Stimulated activated CD8-positive, alpha-beta memory T cell treated with anti-CD3 and anti-CD28 coated beads, Interleukin-4, amount 100 ng/mL, for 4 hours (primary cell): ENCODE measurements at places on chromosomes 2 and 18.

DNA sequence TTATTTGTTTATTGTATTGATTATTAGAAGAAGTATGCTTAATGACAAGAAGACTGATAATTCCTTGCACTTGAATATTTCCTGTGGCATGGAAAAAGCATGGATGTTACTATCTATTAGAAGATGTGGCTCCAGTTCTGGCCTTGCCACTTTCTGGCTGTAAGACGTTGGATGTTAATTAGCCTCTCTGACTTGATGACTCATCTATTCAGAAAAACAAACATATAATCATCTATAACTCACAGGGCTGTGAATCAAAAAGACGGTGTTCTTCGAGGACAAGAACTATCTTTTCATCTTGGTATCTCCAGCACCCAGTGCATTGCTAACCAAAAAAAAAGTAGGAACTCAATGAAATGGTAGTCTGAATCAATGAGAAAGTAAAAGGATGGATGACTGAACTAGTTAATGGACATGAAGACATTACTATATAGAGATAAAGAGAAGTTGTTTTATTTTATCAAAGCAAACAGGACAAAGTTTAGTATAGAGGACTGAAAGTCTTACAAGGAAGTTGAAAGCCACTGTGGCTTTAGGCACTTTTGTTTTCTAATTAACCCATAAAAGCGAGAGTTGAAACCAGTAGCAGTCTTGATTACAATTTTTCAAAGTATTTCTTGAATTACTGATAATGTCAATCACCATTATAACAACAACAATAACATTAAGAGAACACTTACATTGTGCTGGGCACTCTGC is 145.3 kb downstream of the RND3 start:
- no peak for DNase-seq

GRCh38 chr2:170159060-170159459 is 18.9 kb upstream of the MYO3B start:
- DNase-seq = no peak

DNA sequence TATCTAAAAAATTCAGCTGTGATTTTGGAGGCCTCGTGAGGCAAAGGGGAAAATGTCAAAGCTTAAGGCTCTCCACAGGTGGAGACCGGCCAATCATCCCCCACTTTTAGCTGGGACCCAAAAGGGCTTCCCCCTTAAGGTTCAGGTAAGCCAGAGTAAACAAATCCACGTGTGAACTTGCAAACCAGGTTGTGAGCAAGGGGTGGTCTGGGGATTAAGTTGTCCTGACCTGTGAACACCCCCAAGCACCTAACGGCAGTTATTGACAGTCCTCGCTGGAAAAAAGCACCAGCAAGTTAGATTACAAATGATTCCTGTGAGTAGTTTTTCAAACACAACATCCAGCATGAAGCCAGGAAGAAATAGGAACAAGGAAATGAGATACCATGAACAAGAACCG is 42.9 kb downstream of the MYO7B start:
- no peak for DNase-seq

DNA sequence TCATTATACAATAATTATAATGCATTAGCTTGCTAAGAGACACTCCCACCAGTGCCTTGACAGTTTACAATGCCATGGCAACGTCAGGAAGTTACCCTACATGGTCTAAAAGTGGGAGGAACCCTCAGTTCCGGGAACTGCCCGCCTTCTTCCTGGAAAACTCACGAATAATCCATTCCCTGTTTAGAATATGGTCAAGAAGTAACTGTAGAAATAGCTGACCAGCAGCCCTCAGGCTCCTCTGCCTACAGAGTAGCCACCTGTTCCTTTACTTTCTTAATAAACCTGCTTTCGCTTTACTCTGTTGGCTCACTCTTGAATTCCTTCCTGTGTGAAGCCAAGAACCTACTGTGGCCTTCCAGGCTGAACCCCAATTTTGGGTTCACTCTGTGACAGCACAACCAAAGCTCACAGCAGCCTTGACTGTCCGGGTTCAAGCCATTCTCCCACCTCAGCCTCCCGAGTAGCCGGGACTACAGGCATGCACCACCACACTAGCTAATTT is 20.0 kb upstream of the PTPN2 start:
- no peak for DNase-seq

GRCh38 chr2:163518762-163519161 is 217.0 kb downstream of the FIGN start:
- DNase-seq = no peak

GRCh38 chr2:150676747-150677383 is 189.4 kb upstream of the RND3 start:
- no peak for DNase-seq

GRCh38 chr2:161423421-161424393 is 7.6 kb downstream of the TBR1 start:
- no peak for DNase-seq

DNA sequence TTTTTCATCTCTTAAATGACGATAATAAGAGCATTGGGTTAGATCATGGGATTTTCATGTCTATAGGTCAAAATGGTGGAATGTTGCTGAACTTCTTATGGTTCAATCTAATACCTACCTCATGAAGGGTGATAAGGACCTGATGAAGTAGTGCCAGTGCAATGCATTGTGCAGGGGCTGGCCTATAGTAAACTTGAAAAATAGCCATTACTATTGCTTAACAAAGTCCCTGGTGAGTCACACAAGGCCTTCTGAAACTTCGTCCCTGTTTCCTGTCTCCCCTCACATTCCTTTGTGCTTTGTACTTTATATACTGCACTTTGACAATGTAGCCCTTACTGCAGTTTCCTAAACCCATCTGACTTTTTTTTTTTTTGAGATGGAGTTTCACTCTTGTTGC is 515.9 kb downstream of the SLC4A3 start:
- DNase-seq = no peak

GRCh38 chr2:65465124-65465523 is 32.7 kb upstream of the SPRED2 start:
- DNase-seq = no peak

DNA sequence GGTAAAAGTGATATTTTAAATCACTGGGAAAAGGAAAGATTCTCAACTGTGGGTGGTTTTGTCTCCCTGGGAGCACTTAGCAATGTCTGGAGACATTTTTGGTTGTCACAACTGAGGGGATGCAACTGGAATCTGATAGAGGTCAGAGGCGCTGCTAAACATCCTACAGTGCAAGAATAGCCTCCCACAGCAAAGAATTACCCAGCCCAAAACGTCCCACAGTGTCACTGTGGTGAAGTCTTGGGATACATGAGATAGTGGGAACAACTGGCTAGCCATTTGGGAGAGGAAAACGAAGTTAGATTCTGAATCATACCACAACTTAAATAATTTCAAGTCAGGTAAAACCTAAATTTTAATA is 36.4 kb upstream of the NT5DC4 start:
- DNase-seq = no peak

GRCh38 chr2:69518841-69519240 is 81.6 kb upstream of the NFU1 start:
- no peak for DNase-seq

- no peak for DNase-seq
Observed at GRCh38 chr2:15539999-15540398, 21.1 kb downstream of the NBAS start.

GRCh38 chr2:143674051-143674450 is 544.8 kb downstream of the ARHGAP15 start:
- DNase-seq = no peak

GRCh38 chr2:20093263-20094141 is 42.1 kb upstream of the LAPTM4A start:
- DNase-seq = no peak

GRCh38 chr2:56167616-56168562 is 15.9 kb upstream of the CCDC85A start:
- DNase-seq = no peak

GRCh38 chr2:104897515-104898184 is 43.7 kb downstream of the POU3F3 start:
- no peak for DNase-seq

DNA sequence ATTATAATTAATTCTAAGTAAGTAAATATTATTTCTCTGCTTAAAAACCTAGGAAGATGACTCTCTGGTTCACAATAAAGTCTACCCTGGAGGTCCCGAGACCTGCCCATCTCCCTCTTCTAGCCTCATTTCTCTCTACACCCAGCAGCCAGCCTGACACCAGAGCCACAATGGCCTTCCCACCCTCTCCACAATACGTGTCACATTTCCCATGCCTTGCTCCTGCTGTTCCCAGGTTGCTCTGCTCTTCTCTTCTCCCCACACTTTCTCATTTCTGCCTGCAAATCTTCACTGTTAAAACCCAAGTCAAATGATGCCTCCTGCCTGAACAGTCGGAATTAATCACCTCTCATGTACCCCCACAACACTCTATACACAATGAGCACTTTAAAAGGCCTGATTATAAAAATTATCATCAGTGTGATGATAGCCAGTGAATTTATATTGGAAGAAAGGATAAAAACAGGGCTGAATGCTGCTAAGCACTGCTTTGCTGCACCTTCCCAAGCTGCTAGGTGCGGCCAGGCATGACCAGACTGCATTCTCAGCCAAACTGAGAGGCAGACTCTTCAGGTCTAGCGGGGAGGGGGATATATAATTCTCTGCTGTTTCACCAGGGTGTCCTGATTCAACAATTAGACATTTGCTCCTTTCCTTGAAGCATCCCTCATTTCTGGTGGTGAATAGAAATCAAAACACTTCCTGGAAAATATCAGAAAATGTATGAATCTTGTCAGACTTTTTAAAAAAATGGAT is 160.6 kb downstream of the DTNA start:
- no peak for DNase-seq

DNA sequence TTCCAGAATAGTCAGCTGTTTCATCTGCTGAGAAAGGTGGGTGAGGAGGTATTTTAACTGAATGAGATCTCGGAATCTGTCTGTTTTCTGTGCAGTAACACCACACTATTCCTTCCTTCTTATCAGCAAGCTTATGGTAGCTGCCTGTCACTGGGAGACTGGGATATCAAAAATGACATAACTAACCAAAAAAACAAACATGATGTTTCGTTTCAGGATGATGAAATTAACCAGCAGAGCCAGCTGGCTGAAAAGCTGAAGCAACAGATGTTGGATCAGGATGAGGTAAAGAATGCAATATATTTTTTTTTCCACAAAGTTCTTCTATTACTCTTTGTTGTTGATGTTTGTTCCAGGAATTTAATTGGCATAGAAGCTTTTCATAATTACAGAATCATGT is 59.8 kb upstream of the LYPD6B start:
- no peak for DNase-seq

GRCh38 chr18:70280007-70280925 is 8.6 kb upstream of the SOCS6 start:
- no peak for DNase-seq

DNA sequence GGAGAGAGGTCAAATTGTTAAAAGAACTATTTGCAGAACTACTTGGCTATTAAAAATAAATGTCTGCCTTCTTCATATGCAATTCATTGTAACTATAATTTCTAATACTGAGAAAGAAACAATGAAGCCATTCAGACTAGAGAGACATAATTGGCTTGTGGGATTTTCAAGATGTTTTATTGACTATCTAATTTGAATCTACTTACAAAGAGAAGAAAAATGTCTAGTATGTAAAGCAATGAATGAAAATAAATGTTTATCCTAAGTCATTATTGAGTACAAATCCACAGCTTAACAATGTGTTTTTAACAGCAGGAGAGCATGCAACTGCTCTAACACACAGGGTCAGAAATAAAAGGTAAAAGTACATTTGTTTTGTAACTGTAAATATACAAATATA is 19.2 kb downstream of the RMP24 start:
- no peak for DNase-seq
